ENCODE measurements at places on chromosomes 1 and 21.

DNA sequence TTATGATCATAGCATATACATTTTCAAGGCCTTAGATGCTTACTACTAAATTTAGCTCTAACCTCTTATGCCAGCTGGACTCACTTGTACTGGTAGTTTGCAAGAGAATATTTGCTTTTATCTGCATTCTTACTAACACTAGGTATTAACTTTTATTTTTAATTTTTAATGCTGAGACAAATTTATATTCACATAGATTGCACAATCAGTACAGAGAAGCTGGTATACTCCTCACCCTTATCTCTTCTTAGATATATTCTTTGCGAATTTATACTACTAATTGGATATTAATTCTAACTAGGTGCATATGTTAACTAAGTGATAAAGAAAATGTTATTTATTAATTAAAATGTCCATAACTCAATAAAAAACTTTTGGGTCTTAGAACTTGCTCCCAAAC, 561.8 kb upstream of the PRMT6 start:
- DNase-seq = no peak

DNA sequence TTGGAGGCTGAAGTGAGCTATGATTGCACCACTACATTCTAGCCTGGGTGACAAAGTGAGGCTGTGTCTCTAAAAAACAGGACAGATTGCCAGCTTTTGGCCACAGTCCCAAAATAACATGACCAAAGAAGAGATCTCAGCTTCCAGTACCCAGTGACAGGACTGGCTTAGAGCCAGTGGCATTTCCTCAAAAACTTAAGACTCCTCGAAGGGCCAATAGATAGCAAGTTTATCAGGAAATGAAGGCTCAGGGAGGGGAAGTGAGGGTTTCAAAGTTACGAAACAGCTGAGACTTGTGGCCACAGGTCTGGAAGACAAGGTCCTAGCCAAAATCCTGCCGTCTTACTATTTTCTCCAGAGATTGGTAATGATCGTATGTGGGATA, 6.3 kb upstream of the TMEM39B start:
- peak; percentile 18 for DNase-seq

- DNase-seq = no peak
Measured at GRCh38 chr1:17515902-17516301, 23.6 kb upstream of the ARHGEF10L start.

DNA sequence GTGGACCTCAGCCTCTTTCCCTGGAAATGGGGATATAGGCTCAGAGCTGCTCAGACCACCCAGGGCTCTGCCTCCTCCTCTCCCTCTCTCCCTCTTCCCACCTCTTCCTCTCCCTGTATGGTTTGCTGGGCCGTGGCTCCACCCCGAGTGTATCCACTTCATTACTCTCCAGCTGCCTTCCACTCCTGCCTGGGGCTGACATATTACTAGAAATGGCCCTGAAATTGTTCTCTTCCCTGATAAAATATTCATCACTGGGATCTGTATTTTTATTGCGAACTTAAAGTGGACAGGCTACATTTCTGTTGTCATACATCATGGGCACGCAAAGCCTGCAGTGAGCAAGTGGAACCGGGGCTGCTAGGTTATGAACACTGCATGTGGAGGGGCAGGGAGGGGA, 225.0 kb downstream of the HHAT start:
- DNase-seq = no peak

- no peak for DNase-seq
Measured at GRCh38 chr1:89170170-89171066, 5.4 kb downstream of the GBP7 start.

Data from urothelium cell line (cell line).